ENCODE measurements at places on chromosomes 3 and 15.

DNA sequence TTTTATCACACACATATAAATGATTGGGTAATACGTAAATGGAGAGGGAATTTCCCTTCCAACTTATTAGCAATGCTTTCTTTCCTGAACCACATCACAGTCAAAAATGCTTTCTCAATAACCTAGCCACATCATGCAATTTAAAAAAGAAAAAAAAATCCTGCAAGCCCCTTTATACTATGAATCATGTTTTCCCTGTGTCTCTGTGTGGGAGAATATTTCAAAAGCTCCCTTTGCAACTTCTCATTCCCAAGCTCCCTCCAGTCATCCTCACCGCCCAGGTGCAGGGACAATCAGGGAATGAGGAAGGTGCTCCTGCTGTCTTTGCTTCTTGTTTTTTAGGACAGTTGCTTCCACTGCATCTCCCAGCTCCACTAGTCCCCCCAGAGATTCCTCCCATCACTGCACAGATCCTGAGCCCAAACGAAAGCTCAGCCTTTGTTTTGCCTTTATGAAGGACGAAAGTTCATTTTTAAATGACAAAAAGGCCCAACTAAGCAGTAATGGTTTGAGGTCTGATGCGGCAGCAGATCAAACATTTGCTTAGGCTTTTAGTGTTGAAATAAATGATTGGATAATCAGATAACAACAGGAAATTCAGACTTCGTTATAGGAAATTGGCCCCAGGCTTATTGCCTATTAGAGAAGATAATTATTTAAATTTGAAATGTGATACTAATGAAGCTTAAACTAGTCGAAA is 47.8 kb upstream of the ADGRG7 start:
- no peak for DNase-seq

- no peak for DNase-seq
These were observed 87.2 kb downstream of the MB21D2 start for GRCh38 chr3:192830291-192831110.

DNA sequence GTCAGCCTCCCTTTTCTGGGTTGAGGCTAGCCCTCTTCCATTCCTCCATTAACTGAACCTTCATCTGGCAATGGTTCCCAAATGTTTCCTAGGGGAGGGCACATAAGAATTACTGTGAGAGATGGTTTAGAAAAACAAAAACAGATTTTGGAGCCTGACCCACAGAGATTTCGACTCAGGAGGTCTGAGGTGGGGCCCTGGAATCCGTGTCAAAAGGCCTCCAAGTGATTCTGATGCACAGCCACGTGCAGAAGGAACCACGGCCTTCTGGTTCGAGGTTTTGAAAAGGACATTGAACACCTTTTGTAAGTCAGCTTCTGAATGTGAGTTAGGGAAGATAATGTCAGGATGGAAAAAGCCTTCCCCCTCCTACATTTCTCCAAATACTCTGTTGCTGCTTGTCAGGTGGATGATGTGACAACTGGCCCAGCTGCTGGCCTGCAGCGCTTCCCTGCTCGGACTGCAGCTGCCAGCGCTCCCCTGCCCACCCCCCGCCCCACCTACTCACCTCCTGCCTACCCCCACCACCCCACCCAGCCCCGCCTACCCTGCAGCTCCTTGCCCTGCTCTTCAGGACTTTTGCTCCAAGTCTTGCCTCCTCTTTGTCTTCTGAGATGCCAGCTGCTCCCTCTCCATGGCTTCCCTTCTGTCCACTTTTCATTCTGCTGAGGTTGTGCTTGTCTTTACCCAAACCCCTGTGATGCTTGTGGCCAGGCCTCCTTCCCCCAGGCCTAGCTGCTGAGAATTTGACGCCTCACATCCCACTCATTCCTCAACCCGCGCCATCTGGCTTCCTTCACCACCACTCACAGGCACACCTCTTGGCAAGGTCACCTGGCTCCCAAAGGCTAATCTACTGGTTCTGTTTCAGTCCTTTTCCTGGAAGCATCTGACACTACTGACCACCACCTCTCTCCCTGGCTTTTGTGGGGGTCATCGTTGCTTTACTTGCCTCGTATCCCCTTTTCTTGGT is 6.6 kb downstream of the EHD4 start:
- peak; percentile 58 for DNase-seq

DNA sequence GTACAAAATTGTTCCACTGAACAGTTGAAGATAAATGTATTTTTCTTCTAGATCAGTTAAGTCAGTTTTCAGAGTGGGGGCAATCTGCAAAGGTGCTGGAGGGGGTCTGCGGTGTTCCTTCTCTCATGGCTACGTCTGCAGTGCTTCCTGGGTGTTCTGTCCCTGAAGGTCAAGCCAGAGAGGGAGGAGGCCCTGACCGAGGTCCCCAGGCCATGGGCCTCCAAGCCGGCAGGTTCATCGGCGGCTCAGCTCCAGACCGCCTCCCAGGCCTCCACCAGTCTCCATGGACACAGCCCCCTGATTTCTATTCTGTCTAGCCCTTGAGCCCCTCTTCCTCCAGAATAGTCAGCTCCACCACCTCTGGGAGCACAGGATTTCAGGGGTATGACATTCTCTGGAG is 28.5 kb upstream of the TSEN2 start:
- DNase-seq, result no peak

- DNase-seq, result no peak
These were observed 68.0 kb upstream of the TAMM41 start for GRCh38 chr3:11914651-11915050.

- DNase-seq, result no peak
These were observed 62.7 kb downstream of the TASOR start for GRCh38 chr3:56620371-56620770.

GRCh38 chr15:41921167-41921566 is 27.3 kb upstream of the SPTBN5 start:
- DNase-seq, result no peak

DNA sequence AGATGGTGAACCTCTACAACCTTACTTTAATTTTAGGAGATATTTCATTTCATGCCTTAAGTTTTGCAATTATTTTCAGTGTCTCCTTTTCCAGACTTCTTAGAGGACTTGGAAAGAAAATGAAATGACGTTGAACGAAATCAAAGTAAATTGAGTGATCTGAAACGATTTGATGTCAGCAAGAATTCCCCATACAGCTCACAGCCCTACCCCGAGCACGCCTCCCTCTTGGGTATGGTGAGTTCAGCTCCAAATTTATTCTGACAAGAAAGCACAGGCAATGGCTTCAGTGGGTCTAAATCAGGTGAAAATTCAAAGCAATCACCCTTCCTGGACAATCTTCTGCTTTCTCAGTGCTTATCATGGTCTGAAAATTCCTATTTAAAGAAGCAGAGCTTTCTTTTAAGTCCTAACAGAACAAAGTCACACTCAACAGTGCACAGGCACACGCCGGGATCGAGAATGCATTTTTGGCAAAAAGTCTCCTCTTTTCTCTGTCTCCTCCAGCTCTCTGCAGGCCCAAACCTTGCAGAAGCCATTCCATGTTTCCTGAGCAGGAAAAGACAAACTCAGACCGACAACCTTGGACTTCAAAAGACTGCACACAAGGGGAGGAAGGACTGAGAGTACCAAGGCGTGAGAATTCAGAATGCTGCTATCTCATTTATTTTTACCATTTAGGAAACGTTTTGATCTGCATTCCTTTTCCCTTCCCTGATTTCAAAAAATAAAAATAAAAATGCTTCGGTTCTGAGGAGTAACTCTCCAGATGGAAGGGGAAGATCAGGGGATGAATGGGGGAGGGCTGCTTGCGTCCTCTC is 72.0 kb downstream of the CCNL1 start:
- DNase-seq, result no peak

DNA sequence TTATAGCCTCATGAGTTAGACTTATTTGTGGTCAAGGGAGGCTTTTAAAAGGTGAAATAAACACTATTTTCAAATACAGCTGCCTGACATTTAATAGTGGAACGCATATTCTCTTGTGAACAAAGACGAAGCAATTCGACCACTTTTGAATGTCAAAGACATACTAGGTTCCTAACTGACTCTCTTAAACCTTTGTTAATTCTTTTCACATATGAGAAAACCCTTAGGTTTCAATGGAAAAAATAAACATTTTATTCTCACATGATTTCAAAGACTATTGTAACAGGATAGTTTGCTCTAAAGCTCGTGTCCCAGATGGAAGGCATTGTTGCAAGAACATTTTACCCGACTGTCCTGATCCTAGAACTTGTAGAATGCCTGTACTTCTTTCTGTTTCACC is 74.8 kb upstream of the BOC start:
- DNase-seq, result no peak

- no peak for DNase-seq
These were observed 33.1 kb downstream of the MRAS start for GRCh38 chr3:138381413-138381901.

All from vagina (tissue), 2 donors.